ENCODE measurements at places on chromosomes 16 and 17.

- no peak for DNase-seq
Measured at GRCh38 chr16:78628461-78629045, 529.1 kb downstream of the WWOX start.

- DNase-seq, result peak; percentile 17
Measured at GRCh38 chr17:76121932-76122430, 18.4 kb upstream of the EXOC7 start.

DNA sequence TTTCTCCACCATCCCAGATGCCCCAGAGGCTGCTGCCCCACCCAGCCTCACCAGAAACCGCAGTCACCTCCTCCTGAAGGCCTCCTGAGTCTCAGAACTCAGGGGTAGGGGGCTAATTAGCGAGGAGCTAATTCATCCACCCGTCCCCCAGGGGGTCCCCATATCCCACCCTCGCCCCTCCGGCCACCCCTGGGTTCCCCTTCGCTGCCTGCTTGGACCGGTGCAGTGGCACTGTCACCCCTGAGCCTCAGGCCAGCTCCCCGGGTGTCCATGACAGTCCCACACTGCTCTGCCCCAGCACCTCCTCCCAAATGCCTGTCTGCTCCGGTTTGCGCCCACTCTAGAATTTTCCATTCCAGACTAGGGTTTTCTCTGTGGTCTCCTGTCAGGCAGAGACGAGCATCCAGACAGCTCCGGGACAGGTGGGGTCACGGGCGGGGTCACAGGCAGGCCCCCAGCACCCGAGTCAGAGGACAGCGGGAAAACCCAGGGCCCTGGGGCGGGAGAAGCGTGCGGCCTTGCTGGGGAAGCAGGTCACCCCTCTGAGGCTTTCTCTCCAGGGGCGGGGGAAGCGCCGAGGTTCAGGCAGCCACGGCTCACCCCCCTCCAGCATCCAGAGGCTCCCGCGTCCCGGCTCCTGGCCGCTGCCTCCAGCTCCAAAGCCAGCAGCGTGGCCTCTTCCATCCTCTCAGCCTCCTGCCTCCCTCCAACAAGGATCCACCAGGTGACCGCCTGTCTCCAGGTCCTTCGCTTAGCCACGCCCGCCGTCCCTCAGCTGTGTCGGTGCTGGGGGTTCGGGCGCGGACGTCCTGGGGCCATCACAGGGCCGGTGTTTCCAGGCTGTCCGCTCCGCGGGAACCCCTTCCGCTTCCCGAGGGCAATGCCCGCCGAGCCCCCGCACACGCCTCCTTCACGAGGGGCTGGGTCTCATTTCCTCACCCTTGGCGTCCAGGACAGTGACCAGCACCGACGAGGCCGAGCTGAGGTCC, 3.1 kb upstream of the PERCC1 start:
- no peak for DNase-seq

GRCh38 chr17:4476017-4476416, 22.7 kb upstream of the SPNS2 start:
- no peak for DNase-seq
